NB4 (cell line): ENCODE measurements at places on chromosomes 5 and 9.

DNA sequence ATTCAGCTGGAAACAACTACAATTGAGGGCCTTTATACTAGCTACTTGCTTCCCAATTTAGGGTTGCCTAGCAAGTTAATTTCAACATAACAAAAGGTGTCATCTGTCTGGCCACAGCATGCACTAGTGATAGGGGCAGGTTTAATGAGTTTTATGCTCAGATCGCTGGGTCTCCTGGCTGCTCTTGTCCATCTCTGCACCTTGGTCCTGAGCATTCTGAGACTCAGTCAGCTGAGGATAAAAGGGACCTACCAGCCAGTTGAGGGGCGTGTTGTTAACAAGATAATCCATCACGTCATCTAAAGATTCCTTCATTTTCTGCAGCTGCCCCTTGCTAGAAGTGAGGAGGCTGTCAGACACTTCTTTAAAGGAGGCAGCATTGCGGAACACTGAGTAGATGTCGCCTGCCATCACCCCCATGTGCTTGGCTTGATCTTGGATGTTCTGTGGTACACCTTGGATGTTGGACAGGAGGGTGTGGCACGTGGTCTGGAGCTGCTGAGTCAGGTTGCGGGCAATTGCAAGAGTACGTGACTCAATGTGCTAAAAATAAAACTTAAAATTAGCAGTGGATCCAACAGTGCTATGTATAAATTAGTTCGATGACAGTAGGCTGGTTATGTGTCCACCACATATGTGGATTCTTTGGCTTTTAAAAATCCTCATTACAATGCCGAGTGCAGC lies 11.0 kb downstream of the PLIN2 start:
- DNase-seq, result peak; percentile 51

GRCh38 chr5:443239-444151 lies 519 bp downstream of the EXOC3 start:
- DNase-seq, result no peak

- DNase-seq, result no peak
Observed at GRCh38 chr5:147879784-147880183, 1.3 kb downstream of the SCGB3A2 start.

GRCh38 chr9:132507670-132508469 lies 74.5 kb upstream of the BARHL1 start:
- peak; percentile 73 for DNase-seq

GRCh38 chr9:135155396-135155795 lies 67.9 kb downstream of the OLFM1 start:
- DNase-seq, result no peak

- no peak for DNase-seq
Observed at GRCh38 chr5:132235340-132235739, 7.7 kb upstream of the P4HA2 start.

DNA sequence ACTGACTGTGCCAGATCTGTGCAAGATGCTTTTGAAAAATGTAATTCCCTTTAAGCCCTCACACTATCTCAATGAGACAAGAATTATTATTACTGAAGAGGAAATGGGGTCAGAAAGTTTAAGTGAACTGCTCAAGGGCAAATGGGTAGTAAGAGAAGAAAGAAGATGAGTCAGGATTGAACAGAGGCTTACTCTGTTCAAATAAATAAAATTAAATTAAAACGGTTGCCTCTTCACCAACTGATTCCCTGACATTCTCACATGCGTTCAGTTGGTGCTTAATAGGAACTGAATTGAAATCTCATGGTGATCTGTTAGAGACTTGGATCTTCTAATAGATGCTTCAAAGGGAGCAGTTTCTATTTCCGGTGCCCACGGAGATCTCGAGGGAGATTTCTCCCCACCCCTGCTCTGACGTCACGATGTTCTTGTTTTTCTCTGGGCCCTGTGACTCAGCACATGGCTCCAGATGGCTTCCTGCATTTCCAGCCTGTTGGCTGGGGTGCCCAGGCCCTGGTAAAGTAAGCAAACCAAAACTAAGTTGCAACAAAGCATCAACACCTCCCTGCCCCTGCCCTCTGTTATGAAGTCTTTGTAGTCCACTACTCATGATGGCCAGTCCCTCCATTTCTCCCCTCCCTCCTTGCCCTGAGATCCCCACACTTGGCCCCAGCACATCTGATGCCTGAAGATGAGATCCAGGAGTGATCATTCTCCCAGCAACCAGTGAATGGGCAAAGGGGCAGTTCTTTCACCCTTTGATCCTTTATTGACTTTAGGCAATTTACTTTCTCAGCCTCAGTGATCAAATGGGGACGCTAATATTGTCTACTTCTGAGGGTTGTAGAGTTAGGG lies 106.1 kb upstream of the CPEB4 start:
- DNase-seq, result peak; percentile 87

DNA sequence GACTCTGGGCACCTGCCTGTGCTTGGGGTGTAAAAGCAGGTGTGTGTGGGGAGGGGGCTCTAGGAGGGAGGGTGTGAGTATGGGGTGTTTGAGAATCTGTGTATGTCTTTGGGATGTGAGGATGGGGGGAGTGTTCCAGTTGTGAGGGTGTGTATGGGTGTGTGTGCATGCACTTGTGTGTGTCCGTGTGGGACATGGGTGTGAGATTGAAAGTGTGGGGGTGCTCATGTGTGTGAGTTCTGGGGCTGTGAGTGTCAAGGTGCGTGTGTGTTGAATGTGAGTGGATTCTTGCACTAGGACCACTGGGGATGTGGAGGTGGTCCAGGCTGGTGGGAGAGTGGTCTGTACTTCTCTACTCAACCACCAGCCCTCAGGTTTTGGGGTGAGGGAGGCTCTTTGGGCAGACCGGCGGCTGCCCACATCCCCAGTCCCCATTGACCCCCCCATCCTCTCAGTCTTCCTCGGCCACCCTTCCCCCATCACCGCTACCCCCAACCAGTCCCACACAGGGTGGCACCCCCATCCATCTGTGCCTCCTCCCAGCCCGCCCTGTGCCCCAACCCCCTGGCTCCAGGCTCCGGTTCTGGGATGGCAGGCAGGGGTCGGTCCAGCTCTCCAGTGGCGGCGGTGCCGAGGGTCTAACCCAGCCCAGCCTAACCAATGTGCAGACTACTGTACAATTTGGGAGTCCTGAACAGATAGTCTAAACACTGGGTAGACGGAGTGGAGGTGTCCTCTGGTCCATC lies 31.5 kb downstream of the GOLGA2 start:
- peak; percentile 30 for DNase-seq

- DNase-seq, result no peak
Observed at GRCh38 chr9:33331377-33331891, 41.1 kb downstream of the NFX1 start.

DNA sequence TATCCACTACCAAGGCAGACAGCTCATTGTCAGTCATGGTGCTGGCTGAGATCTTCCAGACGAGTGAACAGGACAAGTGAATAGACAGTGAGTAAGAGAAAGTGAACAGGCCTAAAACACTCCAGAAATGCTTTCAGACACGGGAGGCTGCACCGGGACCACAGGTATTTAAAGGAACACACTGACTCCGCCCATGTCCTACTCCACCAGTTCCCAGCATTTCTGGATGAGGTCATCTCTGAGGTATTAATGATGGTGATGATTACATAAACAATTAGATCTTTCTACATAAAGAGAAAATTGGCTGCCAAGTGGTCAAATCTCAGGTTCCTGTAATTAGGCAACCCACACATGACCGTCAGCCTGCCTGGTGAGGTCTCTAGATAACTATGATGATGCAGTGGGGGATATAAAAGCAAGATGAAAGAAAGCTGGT lies at the start of gene ACTBL2:
Gene ACTBL2, minus strand, starts transcription at position 141 of the 436 bp plus-strand sequence. Its CDS starts 104 bp downstream, at position 37.
- no peak for DNase-seq

DNA sequence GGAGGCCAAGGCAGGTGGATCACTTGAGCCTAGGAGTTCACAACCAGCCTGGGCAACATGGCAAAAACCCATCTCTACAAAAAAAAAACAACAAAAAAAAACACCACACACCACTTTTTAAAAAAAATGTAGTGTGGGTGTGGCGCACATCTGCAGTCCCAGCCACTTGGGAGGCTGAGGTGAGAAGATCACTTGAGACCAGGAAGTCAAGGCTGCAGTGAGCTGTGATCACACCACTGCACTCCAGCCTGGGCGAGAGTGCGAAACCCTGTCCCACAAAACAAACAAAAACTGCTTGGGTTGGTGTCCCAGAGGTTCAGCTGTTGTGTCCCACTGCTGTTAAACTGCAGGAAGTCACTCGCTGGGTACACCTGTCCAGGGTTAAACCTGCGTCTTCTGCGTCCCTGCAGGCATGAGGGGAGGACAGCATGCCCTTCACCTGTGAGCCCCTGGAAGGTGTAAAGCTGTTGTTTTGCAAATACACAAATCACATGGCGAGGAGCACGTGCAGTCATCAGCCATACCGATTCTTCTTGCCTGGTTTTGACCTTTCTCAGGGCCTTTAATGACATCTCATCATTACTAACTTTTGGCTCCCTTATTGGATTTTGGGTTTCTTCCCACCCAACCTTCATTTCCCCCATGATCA lies 29.3 kb upstream of the CLPTM1L start:
- no peak for DNase-seq

DNA sequence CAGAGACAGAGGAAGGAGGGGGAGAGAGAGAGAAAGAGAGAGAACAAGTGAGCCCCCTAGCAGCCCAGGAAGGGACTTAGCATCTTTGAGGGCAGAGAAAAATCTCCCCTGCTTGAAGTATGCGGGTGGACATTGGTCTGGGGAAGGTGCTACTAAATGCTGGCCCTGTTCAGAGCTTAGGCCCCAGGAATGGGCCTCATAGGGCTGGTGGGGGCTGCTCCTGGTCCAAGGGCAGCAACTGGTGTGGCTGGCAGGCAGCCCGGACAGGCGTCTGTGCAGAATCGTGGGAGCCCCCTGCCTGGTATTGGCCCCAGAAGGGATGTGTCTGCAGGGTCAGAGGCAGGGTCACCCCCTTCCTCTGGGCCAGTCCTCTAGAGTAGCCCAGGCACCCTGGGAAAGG lies 47.8 kb upstream of the SUSD3 start:
- DNase-seq, result no peak
